GF-D8 (cell line): ENCODE measurements at places on chromosomes 5 and 9.

DNA sequence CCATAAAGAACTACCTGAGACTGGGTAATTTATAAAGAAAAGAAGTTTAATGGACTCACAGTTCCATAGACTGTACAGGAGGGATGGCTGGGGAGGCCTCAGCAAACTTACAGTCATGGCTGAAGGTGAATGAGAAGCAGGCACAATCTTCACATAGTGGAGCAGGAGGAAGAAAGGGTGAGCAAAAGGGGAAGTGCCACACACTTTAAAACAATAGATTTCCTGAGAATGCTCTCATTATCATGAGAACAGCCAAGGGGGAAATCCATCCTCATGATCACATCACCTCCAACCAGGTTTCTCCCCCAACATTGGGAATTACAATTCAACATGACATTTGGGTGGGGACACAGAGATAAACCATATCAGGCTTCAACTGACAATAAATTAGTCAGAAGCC, 664.9 kb downstream of the TAF11L14 start:
- no peak for DNase-seq

- no peak for DNase-seq
Observed at GRCh38 chr9:113964495-113965170, 88.5 kb downstream of the ZNF618 start.

DNA sequence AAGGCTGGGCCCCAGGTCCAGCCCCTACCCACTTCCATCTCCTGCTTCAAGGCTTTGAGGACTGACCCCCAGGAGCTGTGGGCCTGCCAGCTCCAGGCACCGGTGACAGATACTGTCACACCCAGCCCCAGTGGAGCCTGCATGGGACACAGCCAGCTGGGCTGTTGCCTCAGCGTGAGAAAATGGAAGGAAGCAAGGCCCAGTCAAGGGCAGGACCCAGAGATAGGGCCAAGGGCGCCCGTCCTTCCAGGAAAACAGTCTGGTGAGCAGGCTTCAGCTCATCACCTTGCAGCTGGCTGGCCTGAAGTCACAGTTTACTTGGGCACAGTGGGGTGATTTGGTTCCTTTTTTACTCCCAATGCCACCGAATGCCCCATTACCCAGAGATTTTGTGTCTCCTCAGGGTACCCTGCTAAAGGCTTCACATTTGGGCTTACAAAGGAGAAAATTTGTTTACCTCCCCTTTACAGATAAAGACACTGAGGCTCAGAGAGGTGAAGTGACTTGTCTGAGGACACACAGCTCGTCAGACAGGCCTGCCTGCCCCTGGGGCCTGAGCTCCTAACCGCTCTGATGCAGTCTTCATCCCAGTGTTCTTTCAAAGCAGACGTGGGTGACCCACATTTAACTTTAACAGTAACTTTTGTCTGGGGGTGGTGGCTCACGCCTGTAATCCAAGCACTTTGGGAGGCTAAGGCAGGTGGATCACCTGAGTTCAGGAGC, 21.5 kb upstream of the WDR38 start:
- peak; percentile 38 for DNase-seq

DNA sequence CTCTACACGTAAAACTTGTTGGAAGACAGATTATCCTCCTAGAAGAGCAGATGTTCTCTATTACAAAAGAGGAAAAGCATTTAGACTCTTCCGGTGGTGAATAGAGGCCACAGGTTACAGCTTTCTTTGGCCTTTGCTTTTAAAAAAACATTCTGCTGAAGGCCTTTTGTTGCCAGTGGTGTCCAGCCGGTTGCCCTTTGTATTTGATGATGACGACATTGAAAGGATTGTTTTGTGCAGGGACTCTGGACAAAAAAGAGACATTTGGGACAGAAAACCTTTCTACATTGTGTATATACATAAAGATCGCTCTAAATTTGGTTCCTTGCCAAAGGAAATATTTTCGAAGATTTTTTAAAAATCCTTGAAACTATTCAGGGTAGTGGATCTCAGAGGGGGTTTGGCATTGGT, 180.3 kb downstream of the C9orf152 start:
- DNase-seq: peak; percentile 92

DNA sequence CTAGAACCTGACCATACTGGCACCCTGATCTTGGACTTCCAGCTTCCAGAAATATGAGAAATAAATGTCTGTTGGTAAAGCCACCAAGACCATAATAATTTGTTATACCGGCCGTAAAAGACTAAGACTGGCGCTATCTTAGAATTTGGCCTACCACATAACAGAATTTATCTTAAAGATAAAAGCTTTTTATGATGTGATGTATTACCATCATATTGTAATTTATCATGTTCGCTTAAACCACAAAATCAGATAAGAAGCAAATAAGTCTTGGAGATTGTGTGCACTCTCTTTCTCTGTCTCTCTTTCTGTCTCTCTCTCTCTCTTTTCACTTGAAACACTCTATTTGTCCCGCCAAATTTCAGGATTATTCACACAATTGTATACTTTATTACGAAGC, 35.6 kb downstream of the FST start:
- no peak for DNase-seq

- DNase-seq: no peak
Observed at GRCh38 chr5:131068893-131069643, 96.0 kb downstream of the HINT1 start.

GRCh38 chr5:16732356-16732755, 115.6 kb upstream of the RETREG1 start:
- no peak for DNase-seq

GRCh38 chr5:179870952-179871351, 12.3 kb upstream of the MRNIP start:
- DNase-seq: no peak

GRCh38 chr5:123865641-123866040, 353.7 kb downstream of the CSNK1G3 start:
- no peak for DNase-seq
